Inflammatory macrophage (primary cell): ENCODE measurements at places on chromosomes 1 and 21.

GRCh38 chr1:24498589-24498988 is 4.0 kb upstream of the RCAN3 start:
- no peak for DNase-seq

- DNase-seq, result no peak
Observed at GRCh38 chr1:10679496-10680220, 116.8 kb downstream of the CASZ1 start.

GRCh38 chr1:245001252-245001651 is 136.9 kb upstream of the HNRNPU start:
- no peak for DNase-seq

DNA sequence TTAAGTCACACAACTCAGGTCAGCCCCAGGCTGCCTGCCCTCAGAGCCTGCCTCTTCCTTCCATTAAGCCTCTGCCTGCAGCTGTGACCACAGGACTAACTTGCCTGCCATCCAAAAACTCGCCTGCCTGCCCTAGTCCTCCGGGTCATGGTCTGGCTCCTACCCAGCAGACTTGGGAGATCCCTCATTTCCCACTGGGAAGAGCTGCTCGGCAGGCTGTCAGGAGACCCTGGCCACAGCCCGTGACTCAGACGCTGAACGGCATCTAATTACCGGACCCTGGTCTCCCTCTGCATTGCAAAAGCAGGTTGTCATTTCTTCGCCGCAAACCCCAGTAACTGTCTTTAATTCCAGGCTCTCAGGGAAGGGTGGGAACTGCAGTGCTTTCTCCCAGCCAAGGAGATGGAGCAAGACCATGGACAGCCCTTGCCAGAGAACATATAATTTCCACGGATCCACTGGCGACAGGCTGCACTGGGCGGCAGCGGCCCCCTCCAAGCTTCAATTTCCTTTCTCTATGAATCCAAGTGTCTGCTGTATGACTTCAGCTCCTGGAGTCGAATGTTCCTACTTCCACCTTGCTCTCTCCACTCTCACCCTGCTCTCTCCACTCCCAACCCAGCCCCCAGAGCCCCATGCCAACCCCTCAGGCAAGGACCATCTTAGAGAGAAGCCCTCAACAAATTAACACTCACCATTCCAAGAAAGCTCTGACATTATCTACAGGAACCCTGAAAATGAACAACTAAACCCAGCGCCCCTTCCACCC is 20.4 kb downstream of the OLFML2B start:
- DNase-seq, result no peak

DNA sequence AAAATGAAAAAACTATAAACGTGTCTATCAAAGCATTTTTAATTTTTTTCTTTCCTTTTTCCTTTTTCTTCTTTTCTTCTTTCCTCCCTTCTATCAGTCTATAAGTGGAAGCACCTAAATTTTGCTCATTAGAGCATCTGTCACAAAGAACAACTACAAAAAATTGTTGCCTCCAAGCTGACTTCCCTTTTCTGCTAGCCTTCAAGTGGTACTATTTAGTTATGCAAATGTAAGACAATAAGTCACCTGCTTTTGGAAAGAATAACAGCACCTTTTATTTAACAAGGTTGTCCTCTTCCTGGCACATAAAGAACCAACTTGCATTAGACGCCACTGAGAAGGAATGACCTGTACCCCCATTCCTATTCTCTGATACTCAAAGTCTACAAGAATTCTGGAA is 45.0 kb upstream of the C1orf53 start:
- no peak for DNase-seq

GRCh38 chr1:2411801-2412394 is 466 bp downstream of the PEX10 start:
- DNase-seq, result no peak

- no peak for DNase-seq
Observed at GRCh38 chr1:226309398-226310244, 657 bp upstream of the LIN9 start.

DNA sequence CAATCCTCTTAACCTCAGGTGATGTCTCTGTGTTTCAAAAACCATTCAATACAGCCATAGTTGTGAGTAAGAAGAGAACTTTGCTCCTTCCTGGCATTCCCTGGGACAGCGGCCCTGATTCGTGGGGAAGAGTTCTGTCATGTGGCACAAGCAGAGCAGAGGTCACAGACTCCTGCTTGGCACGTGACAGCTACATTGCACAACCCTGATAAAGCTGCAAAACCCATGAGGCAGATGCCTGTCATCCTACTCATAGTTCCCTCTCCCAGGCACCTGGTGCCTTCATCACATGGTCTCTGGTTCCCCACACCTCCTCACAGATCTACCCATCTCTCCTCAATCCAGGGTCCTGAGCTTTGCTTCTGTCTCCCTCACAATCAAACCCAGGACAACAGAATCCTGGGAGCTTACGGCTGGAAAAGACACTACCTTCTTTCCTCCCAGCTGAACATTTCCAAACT is 70.8 kb downstream of the PLPP3 start:
- DNase-seq, result peak; percentile 84

GRCh38 chr1:24993871-24994580 is 64.0 kb upstream of the RUNX3 start:
- no peak for DNase-seq

GRCh38 chr1:233796146-233796783 is 108.2 kb upstream of the SLC35F3 start:
- no peak for DNase-seq

DNA sequence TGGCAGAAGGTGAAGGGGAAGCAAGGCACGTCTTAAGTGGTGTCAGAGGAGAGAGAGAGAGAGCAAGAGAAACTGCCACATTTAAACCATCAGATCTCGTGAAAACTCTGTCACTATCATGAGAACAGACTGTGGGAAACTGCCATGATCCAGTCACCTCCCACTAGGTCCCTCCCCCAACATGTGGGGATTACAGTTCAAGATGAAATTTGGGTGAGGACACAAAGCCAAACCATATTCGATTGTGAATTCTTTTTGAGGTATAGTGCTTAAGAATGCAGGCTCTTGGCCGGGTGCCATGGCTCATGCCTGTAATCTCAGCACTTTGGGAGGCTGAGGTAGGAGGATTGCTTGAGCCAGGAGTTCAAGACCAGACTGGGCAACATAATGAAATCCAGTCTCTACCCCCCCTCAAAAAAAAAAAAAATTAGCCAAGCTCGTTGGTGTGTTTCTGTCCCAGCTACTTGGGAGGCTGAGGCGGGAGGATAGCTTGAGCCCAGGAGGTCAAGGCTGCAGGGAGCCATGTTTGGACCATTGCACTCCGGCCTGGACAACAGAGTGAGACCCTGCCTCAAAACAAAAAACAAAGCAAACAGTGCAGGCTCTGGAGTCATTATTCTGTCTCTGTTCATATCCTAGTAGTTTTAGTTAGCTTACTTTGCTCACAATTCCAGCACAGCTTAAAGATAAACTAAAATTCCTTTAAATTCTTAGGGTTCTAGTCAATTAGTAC is 6.0 kb downstream of the ZCCHC17 start:
- DNase-seq, result peak; percentile 26

GRCh38 chr1:12181568-12181967 is 14.8 kb downstream of the TNFRSF1B start:
- no peak for DNase-seq

GRCh38 chr1:35264871-35265270 is 3.6 kb upstream of the ZMYM4 start:
- DNase-seq, result peak; percentile 36

GRCh38 chr1:207430602-207431001 is 23.5 kb upstream of the CR2 start:
- no peak for DNase-seq

GRCh38 chr1:55043011-55043410 is 3.7 kb downstream of the PCSK9 start:
- no peak for DNase-seq

DNA sequence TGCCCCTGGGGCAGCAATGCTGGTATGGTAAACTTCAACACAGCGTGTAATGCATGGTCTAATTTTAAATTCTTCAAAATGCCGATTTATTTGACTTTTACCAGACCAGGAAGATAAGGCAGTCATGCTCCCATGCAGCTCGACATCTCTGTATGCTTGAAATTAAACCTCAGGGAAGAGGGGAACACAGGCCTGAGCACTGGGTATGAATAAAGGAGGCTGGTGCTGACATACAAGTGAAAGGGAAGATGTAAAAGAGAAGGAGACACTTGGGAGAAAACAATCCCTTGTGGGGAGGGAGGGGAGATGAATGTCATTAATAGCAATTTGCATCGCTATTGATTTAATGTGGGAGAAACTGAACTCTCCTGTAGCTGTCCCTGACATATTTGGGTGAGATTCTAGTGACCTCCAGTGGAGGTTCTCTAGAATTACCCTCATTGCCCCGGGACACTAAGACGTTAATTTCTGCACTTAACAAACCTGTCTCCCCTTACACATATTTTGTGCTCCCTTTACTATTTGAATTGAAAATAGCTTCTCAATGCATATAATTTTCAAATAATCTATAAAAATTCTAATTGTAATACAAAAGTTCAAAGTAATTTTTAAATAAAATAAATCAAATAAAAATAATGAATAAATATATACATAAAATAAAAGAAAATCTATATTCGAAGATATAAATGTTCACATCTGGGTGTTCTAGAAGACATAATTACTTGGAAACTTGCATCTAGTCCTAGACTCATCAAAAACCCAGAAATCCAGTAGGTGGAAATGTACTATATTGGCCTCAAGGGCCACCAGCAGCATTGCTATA is 283.1 kb downstream of the LMX1A start:
- DNase-seq, result peak; percentile 18

DNA sequence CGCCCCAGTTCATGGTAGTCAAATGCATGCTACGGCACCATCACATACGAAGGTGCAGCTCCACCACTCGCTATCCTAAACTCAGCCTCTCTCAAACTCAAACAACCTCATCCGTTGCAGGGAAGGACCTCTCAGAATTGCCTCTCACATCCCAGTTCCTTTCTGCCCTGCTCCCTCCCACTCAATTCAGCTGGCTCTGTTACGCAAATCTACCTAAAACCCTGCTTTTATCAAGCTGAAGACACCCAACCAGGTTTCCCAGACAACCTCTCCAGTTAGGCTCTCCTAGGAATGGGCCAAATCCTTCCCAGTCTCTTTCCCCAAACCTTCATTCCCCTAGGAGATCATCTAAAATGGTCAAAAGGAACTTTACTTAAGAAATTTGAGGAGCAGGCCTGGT is 62.9 kb downstream of the CLSTN1 start:
- DNase-seq, result no peak

- DNase-seq, result no peak
Observed at GRCh38 chr1:233368789-233369130, 41.2 kb downstream of the MAP3K21 start.

DNA sequence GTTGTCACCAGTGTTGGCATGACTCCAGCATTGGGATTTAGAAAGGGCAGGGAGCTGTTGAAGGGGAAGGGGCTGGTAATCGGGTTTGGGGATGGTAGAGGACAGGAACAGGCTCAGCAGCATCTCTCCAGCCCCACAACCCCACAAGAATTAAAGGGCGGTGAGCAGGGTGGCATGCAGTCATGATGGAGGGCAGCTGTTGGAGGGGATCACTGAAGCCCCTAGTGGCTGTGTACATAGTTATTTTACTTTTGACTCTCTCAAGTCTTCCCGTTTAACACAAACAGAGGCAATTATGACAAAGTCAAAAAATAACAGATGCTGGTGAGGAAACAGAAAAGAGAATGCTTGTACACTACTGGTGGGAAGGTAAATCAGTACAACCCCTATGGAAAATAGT is 213.8 kb downstream of the URB2 start:
- DNase-seq, result no peak

DNA sequence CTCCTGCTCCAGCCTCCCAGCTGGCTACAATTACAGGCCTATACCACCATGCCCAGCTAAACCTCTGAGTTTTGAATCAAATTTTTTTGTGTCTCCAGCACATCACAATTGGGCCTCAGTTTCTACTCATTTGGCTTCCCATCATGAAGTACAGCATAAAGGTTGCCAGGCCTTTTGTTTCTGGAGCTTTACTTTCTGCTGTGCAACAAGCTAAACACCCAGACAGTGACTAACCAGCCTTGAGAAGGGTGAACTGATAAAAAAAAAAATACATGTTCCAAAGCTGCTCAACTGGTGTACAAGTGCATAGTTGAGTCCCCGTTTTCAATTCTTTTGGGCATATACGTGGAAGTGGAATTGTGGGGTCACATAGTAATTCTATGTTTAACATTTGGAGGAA is 25.1 kb downstream of the TIAM1 start:
- DNase-seq, result no peak

- no peak for DNase-seq
Observed at GRCh38 chr21:45207839-45208626, 79.7 kb downstream of the POFUT2 start.

- DNase-seq, result no peak
Observed at GRCh38 chr1:84877592-84877991, 15.4 kb downstream of the LPAR3 start.

DNA sequence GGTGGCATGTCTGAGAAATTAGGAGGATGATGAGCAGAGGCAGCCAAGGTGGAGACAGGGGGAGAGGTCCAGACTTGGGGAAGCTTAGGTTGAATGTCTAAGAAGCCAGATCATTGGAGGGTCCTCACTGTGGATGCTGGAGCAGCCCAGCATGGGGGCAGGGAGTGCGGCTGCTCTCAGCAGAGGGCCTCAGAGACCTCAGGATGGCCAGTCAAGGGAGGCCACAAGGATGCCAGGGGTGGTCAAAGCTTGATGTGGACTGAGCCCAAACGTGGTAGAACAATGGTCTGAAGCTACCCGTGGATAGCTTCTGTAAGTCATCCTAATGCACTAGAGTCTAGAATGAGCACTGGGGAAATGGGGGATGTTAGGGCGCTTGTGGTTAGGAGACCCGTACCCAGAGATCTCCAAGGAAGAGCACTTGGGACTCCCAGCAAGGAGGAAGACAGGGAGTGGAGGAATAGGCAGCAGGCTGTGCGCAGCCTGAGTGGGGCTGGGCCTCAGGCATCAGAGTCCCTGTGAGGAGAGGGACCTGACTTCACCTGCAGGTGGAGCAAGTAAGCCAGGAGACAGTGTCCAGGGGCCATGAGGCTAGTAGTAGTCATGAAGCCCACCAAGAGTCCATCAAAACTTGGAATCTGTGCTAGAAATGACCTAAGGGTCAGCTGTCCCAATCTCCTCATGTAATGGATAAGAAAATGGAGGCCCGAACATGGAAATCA is 4.3 kb upstream of the S100A9 start:
- DNase-seq, result no peak

GRCh38 chr1:108182959-108183700 is 17.0 kb downstream of the SLC25A24 start:
- peak; percentile 11 for DNase-seq

DNA sequence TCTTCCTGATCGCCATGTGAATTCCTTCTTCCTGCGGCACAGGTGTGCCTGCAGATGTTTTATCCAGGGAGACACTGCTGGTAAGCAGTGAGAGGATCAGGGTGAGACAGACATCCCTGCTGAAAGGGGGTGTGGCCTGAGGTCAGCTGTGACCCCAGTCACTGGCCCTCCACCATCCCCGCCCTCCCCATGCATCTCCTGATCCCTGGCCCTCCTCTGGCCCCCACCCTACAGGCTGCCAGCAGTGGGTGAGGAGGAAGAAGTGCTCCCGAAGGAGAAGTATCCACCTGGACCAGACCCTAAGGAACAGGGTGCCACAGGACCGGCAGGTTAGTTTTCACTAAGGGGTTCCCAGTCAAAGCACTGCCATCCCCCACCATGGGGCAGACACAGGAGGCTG is 85.3 kb downstream of the GLIS1 start:
- DNase-seq, result no peak

- DNase-seq, result no peak
Observed at GRCh38 chr1:96253246-96254035, 468.1 kb upstream of the PTBP2 start.
